ENCODE measurements at places on chromosomes 2 and 18.

DNA sequence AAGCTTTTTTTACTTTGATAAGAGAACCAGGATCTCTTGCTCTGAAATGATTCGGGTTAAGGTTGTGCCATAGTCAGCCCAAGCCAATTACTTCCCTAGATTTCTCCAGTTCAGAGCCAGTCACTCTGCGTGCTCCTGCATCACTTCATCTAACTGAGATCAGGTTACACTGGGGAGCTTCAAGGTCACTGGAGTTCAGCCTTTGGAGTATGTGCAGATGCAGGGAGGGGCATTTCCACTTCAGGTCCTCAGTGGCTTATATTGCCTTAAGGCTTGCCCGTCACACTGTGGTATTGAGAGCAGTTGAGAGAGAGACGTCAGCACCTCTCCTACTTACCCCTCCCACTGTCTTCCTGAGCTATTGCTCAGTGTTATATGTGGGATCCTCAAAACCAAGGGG lies 317.8 kb downstream of the EPHA4 start:
- no peak for DNase-seq

DNA sequence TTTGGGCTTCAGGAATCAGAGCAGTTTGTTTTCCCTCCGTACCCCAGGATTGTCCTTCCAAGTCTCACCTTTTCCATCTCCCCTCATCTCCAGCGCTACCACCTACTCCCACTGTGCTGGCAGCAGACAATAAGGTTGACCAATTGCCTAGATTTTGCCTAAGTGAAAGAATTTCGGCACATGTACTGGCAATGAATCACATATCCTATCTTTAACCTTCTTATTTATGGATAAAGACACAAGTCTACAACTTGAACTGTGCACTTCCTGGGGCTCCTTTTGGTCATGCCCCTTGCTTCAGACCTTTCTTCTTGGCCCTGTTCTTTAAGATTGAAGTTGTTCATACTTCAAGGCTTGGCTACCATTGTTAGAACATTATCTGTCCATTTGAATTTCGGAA lies 71.4 kb downstream of the KCMF1 start:
- no peak for DNase-seq

GRCh38 chr2:232287316-232287715 lies 91.2 kb upstream of the ALPP start:
- no peak for DNase-seq

DNA sequence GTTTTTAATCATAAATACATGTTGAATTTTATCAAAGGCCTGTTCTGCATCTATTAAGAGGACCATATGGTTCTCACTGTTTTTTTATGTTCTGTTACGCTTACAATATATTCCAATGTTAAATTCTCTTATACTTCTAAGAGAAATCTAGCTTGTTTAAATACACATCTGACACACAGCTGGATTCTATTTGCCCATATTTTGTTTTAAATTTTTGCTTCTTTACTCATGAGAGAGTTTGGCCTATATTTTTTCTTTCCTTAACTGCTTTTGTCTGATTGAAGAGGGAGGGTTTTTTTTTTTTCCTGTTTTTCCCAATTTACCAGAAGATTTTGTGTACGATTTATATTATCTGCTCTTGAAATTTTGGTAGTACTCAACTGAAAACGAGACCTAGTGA lies 34.9 kb downstream of the RNF144A start:
- DNase-seq = no peak

DNA sequence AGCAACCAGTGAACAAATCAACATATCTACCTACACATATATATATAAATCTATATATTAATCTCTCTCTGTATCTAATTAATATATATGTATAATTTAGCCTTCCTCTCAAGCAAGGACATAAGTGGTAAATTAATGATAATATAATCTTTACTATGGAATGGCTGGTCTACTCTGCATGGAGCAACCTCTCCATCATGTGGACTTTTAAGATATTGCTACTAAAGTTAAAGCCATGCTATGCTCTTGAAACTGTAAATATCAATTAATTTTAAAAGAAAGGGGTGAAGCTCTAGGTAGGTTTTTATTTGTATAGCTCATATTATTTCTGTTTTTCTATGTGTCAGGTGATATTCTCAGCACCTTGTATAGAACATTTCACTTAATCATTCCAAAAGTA lies 147.0 kb downstream of the PPP1R1C start:
- no peak for DNase-seq

DNA sequence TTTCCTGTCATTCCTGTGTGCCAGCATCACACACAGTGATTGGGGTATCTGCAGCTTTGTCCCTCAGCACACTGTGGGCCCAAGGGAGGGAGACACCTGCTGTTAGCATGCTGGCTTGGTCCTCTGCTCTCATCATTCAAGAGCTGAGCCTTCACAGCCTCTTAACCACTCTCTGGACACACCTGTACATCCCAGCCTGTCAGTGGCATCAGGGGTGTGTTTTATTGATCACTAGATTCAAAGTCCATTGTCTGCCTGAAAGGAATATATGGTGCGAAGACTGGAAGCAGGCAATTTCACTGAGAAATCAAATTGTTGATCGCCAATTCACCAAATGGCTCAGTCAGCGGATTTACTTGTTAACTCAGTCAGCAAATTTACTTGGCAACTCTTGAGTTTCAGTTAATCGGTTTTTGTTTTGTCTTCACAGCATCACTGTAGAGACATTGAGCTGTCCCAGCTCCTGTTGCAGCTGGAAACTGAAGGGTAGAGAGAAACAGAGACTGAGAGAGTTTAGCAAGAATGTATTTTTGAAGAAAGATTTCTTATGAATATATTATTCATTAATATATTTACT lies 56.3 kb upstream of the TMEM200C start:
- DNase-seq = no peak

DNA sequence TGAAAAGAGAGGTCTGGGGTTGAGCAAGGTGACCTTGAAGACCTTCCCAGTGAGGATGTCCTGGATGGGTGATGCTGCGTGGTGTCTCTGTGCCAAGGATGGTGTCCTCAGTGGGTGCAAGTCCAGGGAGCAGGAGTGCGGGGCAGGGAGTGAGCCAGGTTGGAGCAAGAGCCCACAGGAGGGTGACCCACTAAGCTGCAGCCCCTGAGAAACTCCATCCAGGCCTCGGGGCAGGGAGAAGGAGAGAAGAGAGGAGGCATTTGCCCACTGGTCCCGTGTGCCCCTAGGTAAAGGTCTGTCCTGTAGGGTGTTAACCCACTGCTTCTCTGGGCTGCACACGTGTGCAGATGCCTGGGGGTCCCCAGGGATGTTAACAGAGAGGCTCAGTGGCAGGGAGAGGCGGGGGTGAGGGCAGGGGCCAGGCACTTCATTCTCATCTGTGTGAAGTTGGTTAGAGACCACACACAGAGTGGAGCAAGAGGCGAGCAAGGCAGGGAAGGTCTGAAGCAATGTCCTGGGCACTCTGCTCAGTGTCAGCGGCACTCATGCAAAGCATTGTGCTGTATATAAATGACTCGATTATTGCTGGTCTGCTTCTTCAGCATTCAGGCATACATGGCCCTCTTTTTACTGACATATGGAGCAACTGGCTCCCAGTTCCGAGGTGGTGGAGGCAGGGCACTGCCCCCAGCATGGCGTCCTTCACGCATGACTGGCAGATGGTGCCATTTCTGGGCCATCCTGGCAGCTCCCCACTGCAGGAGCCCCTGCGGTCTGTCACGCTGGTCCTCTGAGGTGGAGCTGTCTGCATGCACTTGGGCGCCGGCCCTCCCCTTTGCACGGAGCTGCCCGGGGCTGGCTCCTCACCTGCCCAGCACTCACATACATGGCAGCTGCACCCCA lies 117.2 kb upstream of the HS6ST1 start:
- peak; percentile 14 for DNase-seq

DNA sequence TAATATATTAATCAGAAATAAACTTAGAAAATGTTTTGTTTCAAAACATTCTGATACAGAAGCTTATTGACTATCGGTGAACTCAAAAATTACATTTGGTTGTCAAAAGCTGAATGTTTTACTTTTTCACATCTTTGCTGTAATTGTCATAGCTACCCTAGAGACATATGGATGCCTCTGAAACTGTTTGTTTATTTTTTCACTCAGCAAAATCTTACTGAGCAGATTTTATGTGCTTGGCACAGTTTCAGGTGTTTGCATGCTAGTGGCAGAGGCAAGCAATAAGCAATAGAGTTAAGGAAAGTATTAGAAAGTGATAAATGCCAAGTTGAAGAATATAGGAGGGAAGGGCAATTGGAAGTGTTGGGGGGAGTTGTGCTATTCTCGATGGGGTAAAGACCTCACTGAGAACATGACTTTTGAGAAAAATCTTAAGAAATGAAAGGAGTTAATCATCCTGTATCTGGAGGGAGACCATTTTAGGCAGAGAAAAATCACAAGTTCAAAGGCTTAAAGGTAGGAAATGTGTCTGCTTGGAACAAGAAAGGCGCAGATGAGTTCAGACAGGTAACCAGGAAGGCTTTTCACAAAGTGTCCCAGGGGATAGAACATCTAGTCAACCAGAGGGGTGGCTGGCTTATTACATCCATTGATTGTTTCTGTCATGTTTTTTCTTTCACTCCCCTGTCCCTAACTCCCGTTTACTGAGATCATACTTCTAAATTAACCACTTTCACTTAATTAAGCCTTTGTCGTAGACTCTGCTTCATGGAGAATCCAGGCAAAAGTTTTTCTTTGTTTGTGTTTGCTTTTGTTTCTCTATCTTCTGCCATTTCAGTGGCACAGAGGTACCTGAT lies 27.2 kb upstream of the COBLL1 start:
- DNase-seq = no peak

GRCh38 chr2:17805166-17805565 lies 11.1 kb upstream of the MSGN1 start:
- no peak for DNase-seq

GRCh38 chr18:62714671-62715435 lies 488 bp upstream of the PHLPP1 start:
- peak; percentile 100 for DNase-seq

- no peak for DNase-seq
These were observed 262.1 kb downstream of the GALNT13 start for GRCh38 chr2:154133823-154134222.

DNA sequence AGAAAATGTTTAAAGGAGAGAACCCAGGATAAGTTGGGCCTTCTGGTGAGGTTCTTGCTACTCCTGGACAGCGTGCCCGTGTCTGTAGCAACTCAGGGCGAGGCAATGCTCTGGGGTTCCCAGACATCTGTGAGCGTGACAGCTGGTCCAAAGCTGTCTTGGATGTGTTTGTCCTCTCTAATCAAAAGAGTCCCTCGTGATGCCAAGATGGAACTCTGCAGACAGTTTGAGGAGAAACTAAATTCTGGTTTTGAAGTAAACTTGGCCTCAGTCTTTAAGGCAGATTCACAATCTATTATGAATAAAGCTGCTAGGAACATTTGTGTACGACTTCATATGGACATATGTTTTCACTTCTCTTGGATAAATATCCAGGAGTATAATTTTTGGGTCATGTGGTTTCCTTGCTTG lies 47.3 kb downstream of the TMEM17 start:
- peak; percentile 56 for DNase-seq

- no peak for DNase-seq
These were observed 958.7 kb downstream of the BCL11A start for GRCh38 chr2:59594671-59595222.

DNA sequence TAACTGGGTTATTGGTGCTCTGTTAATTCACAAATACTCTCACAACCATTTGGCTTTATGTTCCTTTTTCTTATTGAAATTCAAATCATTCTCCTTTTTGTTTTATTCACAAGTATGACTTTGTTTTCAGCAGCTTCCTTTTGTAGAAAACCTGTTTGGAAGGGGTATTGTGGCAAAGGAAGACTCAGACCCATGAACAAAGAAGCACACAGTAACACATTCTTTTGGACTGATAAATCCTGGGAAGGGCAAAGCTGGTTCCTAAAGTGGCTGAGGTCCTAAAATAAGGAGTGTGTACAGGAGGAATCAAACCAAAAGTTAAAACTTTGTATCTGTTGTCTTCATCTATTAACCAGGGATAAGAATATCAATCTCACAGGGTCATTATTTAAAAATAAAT lies 374.7 kb upstream of the FIGN start:
- no peak for DNase-seq

Measured in right hindlimb (tissue), 1 donor.